T-helper 2 cell treated with Interferon-gamma antibody and Interleukin-4, amounts not matched to agents 5 μg/mL and 100 μg/mL, for 36 hours (primary cell): ENCODE measurements at places on chromosomes 7 and 10.

GRCh38 chr10:13820964-13821337 is 234.2 kb downstream of the PRPF18 start:
- H3K4me1 ChIP-seq: peaks cover 2% of the 10 kb centered on the region
- peaks cover 12% of the 10 kb centered on the region for H3K27me3 ChIP-seq
- H3K36me3 ChIP-seq: no peaks in the 10 kb centered on the region
- no peak for DNase-seq
- H3K27ac ChIP-seq: no peak overlapping the region

GRCh38 chr7:134866617-134867016 is 87.2 kb downstream of the CALD1 start:
- peaks cover 2% of the 10 kb centered on the region for H3K36me3 ChIP-seq
- no peak overlapping the region for H3K27ac ChIP-seq
- no peak overlapping the region for H3K4me3 ChIP-seq
- H3K27me3 ChIP-seq: no peaks in the 10 kb centered on the region
- H3K4me1 ChIP-seq: peaks cover 25% of the 10 kb centered on the region

DNA sequence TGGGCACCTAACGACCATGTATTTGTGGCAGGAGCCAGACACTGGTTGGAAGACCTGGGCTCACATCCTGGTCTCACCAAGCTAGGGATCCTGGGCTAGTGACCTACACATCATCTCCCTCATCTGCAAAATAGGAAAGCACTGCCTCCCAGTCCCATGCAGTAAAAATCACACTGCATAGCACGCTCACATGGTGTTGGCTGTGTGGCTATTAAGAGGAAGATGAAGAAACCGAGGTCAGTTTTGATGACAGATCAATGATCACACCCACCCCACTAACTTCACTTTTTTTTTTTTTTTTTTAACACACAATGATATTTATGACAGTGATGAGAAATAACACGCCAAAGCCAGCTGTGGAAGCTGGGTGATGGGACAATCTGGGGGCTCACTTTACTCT is 146.5 kb downstream of the RNF216 start:
- H3K27ac ChIP-seq: no peak overlapping the region
- H3K36me3 ChIP-seq: peaks cover 30% of the 10 kb centered on the region
- no peaks in the 10 kb centered on the region for H3K27me3 ChIP-seq
- no peak for DNase-seq
- H3K4me1 ChIP-seq: peaks cover 20% of the 10 kb centered on the region
- no peak overlapping the region for H3K4me3 ChIP-seq

DNA sequence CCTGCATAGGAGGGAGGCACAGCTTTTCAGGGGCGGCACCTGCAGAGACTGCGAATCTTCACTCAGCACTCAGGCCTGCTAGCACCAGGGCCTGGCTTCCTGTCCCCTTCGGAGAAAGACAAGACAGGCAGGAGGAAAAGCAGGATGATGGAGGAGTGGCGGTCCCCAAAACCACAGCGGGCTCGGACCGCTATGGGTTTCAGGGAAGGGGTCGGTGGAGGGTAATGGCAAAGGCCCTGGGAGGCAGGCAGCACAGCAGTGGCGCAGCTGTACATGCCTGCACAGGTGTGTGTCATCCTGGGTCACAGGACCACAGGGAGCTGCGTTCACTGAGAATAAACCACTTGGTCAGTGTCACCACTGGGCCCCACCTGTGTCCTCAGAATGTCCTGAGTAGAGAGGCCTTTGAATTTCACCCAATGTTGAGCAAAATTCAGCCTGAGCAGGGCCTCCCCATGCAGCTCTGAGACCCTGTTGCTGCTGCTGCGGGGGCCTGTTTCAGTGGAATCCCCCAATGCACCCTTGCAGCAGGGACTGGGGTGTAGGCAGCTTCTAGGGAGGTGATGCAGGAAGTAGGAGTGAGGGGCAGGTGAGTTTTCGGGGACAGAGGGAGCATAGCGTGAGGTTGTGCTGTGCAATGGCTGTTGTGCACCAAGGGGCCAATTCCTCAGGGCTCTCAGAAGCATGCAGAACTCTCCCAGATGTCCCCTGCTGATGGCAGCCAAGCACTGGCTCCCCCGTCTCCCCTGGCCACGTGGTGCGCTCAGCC is 90.6 kb upstream of the PPP2R2D start:
- H3K4me3 ChIP-seq: no peak overlapping the region
- H3K27me3 ChIP-seq: no peaks in the 10 kb centered on the region
- DNase-seq: no peak
- no peaks in the 10 kb centered on the region for H3K36me3 ChIP-seq

- peaks cover 2% of the 10 kb centered on the region for H3K36me3 ChIP-seq
- H3K27me3 ChIP-seq: no peaks in the 10 kb centered on the region
- no peak for DNase-seq
- no peak overlapping the region for H3K4me3 ChIP-seq
Observed at GRCh38 chr7:149723082-149723767, 50.2 kb downstream of the ZNF467 start.

DNA sequence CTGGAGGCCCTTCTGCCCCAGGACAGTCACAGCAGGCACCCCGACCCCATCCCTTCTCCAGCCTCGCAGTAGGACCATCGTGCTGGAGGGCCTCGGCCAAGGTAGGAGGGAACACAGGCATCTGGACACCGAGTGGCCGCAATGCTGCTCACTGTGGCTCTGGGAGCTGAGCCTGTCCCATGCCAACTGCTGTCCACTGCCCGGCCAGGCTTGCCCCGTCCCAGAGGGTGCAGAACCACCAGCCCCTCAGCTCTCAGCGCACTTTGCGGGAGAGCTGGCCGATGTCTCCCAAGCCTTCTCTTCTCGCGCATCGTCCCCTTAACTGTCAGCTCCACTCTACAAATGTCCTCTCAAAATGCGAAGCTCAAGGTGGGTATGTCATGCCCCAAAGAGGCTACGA is 197.2 kb downstream of the PTPRN2 start:
- no peaks in the 10 kb centered on the region for H3K36me3 ChIP-seq
- DNase-seq: no peak
- no peak overlapping the region for H3K27ac ChIP-seq

GRCh38 chr7:108224387-108224786 is 94.2 kb upstream of the LAMB4 start:
- H3K4me3 ChIP-seq: no peak overlapping the region
- no peak overlapping the region for H3K27ac ChIP-seq
- no peaks in the 10 kb centered on the region for H3K36me3 ChIP-seq
- no peak for DNase-seq
- H3K27me3 ChIP-seq: peaks cover 2% of the 10 kb centered on the region

DNA sequence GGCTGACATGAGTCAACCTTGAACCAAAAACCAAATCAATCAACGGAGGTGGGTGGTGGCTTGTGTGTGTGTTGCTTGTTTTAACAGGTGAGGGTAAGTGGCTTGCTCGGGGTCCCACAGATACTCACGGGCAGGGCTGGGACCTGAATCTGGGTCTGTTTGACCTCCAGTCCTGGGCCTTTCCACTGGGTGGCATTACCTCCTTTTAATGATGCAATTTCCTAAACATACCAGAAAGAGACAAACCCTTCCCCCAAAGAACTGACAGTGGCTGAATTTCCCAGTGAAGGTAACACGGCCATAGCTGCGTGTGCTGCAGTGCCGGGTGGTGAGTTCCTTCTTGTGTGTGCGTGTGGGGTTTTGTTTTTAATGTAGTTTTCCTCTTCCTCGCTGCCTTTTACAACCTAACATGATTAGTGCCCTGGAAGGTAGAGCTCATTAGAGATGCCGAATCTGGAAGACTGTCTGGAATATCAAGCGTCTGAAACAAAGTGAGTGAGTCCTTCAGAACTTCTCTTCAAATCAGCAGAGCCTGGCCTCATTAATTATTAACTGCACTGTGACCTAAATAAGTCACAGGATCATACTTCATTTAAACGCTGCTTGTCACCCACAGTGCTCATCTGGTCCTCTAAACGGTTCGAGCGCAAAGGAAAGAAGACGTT is 166.1 kb upstream of the TCERG1L start:
- H3K4me1 ChIP-seq: no peaks in the 10 kb centered on the region
- H3K36me3 ChIP-seq: no peaks in the 10 kb centered on the region

DNA sequence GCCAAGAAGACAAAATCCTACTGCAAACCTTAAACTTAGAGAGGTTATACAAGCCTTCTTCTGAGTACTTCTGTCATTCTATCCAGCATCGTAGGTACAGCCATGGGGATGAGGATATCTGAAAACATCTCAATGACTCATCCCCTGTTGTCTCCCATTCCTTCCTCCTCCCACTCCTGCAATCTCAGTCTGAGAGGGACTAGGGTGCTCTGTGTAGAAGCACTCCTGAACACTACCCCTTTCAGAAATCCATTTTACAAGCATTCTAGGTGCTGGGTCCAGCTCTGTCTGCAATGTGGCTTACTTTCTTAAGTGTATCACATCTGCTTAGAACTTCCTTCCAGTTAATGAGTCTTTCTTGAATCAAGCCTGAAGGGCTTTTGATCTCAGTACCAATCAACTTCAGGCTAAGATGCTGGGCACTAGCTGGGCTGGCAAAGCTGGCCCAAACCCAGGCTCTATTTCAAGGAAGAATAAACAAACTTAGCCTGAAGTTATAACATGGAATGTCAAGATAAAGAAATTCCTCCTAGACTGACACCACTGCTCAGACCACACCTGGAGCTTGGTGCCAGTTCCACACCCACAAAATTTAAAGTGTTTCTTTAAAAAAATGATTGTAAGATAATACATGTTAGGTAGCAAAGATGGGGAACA is 270.3 kb upstream of the AOAH start:
- no peak overlapping the region for H3K27ac ChIP-seq
- H3K36me3 ChIP-seq: peaks cover 3% of the 10 kb centered on the region
- no peaks in the 10 kb centered on the region for H3K4me1 ChIP-seq
- H3K4me3 ChIP-seq: no peak overlapping the region

DNA sequence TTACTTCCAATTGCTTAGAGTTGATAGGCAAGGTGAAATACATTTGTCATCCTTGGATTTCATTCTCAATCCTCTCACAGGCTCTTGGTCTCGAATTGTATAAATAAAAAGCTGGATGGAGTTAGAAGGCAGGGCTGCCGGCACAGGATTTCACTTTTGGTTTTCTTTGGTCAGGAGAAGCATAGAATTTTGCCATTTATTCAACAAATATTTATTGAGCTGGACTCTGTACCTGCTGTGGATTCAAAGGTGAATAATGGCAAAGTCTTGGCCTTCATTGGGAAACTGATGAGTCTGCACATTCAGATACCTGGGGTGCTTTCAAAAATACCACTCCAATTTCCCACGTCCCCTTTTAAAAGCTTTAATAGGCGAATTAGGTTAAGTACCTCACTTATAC is 49.7 kb downstream of the PDK4 start:
- no peaks in the 10 kb centered on the region for H3K4me1 ChIP-seq
- H3K36me3 ChIP-seq: no peaks in the 10 kb centered on the region
- no peak overlapping the region for H3K27ac ChIP-seq
- no peak for DNase-seq

- no peak for DNase-seq
- H3K27me3 ChIP-seq: peaks cover 66% of the 10 kb centered on the region
- H3K4me1 ChIP-seq: peaks cover 8% of the 10 kb centered on the region
Observed at GRCh38 chr10:101774589-101775272, 1.2 kb downstream of the FGF8 start.

- DNase-seq: no peak
- no peak overlapping the region for H3K27ac ChIP-seq
- H3K4me3 ChIP-seq: no peak overlapping the region
- no peaks in the 10 kb centered on the region for H3K36me3 ChIP-seq
Observed at GRCh38 chr7:129557686-129558481, 53.6 kb upstream of the NRF1 start.

DNA sequence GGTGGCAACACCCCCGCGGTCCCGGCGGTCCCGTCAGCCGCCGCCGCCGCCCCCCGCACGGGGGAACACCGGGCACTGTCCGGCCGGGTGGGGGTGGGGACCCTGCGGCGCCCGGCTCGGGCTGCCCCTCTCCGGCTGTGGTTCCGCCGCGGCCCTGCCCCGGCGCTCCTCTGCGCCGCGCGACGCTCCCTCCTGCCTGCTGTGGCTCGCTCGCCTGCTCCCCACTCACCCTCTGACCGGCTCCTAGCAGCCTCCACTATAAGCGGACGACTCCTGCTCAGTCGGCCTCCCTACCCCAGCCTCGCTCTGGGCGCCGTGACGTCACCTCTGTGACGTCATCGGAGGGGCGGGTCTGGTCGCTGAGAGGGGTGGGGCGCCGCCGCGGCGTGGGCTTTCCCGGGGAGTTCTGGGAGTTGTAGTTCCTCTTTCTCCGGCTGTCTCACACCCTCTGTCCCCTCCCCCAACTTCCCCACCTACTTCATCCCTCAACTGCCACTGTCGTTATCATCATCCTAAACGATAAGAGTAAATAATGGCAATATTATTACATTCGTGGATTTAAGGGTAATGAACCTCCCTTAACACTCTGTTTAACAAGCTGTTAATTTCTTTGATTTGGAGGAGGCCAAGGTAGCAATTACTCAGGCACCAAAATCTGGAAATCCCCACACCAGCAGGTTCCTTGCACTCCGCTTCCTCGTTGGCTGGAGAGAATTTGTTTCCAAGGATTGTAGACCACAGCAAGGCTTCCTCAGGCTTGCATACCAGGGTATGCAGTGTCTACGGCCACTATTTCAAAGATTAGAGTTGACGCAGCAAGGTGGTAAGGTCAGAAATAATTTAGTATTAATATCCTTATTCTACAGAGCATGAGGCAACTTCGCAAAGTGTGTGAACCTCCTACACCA is at the start of gene UBE2H:
TSS of gene UBE2H (minus strand) at position 308 of the 908 bp plus-strand sequence. CDS start 405 bp downstream, outside the sequence.
- peak; percentile 79 for DNase-seq
- H3K27ac ChIP-seq: peak within 1 kb of the TSS; percentile 100
- peaks cover 2% of the 10 kb centered on the region for H3K36me3 ChIP-seq

DNA sequence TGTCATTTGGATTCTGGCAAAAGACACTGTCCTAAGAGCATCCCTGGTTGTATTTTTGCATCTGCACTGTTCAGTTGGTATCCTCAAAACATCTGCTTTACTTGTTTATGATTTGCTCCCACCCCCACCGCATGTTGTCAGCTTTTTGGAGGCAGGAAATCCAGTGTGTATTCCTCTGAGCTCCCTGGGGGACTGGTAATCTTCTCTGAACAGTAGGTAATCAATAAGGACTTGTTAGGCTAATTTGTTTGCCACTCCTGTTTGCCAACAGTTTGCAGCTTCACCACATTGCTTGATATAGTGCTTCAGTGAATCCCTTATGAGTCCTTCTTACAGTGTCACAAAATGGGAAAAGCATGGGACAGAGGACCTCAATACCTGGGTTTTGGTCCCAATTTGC is 49.1 kb downstream of the FEZF1 start:
- H3K4me3 ChIP-seq: no peak overlapping the region
- no peak for DNase-seq
- H3K27me3 ChIP-seq: no peaks in the 10 kb centered on the region
- H3K27ac ChIP-seq: no peak overlapping the region
